Activated CD4-positive, alpha-beta T cell treated with anti-CD3 and anti-CD28 coated beads, Interleukin-2, amount 50 U/mL, for 1 hour (primary cell): ENCODE measurements at places on chromosomes 13 and 19.

- no peak for DNase-seq
These were observed 304.7 kb downstream of the POU4F1 start for GRCh38 chr13:78298657-78299056.

DNA sequence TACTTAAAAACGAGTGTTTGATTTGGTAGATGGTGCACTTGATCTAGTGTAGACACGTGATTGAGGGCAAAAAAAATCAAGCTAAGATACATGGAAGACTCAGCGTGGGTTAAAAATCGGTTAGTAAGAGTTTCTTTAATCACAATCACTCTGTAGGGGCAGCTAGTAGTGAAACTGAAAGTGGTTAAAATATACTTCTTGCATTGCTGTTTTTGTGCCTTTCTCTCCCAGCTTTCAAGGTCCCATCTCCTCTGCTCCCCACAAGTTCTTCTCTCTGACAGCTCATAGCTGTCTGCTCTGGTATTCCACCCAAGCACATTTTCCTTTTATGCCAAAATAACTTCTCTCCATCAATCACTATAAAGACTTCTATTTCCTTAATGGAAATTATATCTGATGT is 1089.7 kb downstream of the EFNB2 start:
- DNase-seq = no peak

DNA sequence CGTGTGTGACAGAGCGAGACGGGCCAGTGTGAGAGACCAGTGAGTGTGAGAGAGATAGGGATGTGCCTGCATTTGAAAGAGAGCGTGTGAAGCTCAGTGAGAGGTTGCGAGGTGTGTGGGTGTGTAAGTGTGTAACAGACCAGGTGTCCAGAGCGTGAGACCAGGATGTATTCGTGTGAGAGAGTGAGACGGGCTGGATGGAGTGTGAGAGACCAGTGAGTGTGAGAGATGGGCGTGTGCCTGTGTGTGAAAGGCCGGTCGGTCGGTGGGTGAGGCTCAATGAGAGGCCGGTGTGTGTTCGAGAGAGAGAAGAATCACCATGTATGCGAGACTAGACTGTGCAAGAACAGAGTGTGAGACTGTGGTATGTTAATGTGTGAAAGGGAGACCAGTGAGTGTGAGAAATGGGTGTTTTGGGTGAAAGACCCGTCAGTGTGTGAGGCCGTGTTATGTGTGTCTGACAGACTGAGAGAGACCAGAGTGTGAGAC is 679 bp downstream of the ZNF471 start:
- no peak for DNase-seq

- DNase-seq = no peak
These were observed 72.8 kb downstream of the ATP11A start for GRCh38 chr13:112762690-112763080.

DNA sequence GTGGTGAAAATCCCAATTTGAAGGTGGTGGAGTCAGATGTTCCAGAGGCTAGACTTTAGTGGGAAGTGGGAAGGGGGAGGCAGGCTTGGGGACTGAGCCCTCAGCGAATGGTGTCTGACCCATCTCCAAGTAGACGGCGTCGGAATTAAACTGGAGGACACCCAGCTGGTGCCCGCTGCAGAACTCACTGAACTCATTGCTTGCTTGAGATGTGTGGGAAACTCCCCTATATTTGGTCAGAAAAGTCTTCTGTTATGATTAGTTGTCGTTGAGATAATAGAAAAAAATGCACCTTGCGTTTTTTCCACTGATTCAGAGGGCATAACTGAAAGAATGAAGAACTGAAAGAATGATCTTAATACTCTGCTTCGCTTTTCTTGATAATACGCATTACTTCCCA is 871 bp upstream of the ZNF583 start:
- no peak for DNase-seq

GRCh38 chr19:41627966-41628675 is 1.2 kb upstream of the CEACAM4 start:
- DNase-seq = no peak

- peak; percentile 73 for DNase-seq
These were observed at the start of gene ZNF677 for GRCh38 chr19:53254411-53255341. ZNF677 (minus strand) TSS chr19:53254873; CDS start chr19:53251550, 3,323 bp downstream.

DNA sequence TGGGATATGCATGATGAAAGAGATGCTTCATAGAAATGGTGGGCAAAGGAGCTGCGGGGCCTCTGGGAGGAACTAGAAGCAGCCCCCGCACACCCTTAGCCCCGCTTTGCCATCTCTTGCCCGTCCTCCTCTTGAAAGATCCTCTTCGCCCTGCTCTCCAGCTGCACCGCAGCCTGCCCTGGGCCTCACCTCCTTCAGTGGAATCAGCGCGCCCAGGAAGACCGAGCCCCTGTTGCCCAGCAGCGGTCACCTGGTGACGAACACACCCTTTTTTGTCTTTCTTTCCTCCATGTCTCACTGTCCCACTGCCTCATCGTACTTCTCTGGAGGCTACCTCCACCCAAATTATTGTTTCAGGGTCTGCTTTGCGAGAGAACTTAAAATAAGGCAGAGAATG is 807.6 kb downstream of the UQCRFS1 start:
- DNase-seq = no peak

- DNase-seq = peak; percentile 69
These were observed 37.6 kb upstream of the C1QTNF9 start for GRCh38 chr13:24271601-24272451.
